IMR-90 (cell line): ENCODE measurements at places on chromosomes 13 and 19.

DNA sequence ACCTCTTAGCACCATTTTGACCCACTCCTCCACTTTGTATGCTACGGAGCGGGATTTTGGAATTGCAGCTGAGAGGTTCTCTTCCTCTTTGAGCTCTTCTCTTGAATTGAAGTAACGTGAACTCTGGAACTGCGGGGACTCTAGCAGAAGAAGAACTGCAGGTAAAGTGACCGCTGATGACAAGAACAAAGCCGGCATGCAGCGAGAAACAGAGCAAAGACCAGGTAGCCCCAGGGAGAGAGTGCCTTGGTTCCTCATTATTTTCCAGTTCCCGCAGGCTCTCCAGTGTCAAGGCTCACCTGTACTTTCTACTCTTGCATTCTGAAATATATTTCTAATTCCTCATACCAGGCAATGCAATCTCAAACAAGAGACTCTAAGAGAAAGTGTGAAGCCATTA is 260.3 kb upstream of the GPC6 start:
- DNase-seq = no peak

DNA sequence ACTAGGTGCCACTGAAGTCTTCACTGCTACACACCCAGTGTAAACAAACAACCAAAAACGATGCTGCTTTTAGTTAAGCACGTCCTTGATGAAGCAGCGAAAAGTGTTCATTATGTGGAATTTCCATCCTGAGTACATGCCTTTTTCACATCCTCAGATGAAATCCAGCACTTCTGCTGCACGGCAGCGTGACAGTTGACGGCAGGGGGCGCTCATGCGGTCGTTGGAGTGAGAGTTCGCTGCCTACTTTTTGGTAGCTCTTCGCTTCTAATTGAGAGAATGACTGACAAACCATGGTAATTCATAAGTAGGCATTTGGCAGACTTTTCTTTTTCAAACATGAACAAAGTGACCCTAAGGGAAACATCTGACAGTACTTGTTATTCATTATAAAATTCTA is 1124.9 kb downstream of the EFNB2 start:
- peak; percentile 12 for DNase-seq

GRCh38 chr19:10100163-10100785 is 2.2 kb downstream of the ANGPTL6 start:
- DNase-seq = no peak

DNA sequence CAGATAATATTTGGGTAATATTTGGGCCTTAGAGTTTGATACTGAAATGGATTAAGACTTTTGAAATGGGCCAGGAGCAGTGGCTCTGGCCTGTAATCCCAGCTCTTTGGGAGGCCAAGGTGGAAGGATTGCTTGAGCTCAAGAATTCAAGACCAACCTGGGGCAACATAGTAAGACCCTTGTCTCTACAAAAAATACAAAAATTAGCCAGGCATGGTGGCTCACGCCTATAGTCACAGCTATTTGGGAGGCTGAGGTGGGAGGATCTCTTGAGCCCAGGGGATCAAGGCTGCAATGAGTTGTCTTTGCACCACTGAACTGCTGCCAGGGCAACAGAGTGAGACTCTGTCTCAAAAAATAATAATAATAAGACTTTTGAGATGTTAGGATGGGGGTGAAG is 926 bp upstream of the ZNF836 start:
- no peak for DNase-seq

- DNase-seq = no peak
Measured at GRCh38 chr13:41811588-41812021, 149.3 kb downstream of the VWA8 start.
